ENCODE measurements at places on chromosomes 11 and 22. TPM values are rescaled to one million over a fixed set of nuclear protein-coding genes. Genes with fewer than 3 reads are reported as not detected.

Gene OR51A2
- not detected for total RNA-seq

- peak; percentile 9 for DNase-seq
These were observed 168.7 kb downstream of the WT1 start for GRCh38 chr11:32266601-32267000.

DNA sequence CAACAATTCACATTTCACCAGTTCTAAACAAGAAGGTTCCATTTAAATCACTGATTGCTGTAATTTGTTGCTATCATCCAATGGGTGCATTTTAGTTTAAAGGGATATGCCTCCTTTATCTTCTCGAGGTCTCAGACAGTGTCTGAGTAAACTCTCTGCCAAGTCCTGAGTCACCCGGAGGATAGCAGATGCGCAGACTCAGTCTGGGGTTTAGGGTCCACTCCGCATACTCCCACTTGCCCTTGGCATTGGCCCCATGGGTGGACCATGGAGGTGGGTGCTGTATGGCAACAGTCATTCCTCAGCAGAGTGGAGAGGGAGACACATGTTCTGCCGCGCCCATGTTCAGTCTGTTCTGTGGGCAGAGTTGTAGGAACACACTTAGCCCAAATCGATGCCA, 65.4 kb upstream of the CRTAM start:
- DNase-seq = no peak

GRCh38 chr11:40683010-40683409, 776.4 kb downstream of the LRRC4C start:
- DNase-seq = peak; percentile 0

DNA sequence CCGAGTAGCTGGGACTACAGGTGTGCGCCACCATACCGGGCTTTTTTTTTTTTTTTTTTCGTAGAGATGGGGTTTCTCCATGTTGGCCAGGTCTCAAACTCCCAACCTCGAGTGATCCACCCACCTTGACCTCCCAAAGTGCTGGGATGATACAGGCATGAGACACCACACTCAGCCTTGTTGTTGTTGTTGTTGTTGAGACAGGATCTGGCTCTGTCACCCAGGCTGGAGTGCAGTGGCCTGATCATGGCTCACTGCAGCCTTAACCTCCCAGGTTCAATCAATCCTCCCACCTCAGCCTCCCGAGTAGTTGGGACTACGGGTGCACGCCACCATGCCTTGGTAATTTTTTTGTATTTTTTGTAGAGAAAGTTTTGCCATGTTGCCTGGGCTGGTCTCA, 23.4 kb upstream of the CLDN5 start:
- DNase-seq = no peak
